ENCODE measurements at places on chromosomes 2 and 18.

DNA sequence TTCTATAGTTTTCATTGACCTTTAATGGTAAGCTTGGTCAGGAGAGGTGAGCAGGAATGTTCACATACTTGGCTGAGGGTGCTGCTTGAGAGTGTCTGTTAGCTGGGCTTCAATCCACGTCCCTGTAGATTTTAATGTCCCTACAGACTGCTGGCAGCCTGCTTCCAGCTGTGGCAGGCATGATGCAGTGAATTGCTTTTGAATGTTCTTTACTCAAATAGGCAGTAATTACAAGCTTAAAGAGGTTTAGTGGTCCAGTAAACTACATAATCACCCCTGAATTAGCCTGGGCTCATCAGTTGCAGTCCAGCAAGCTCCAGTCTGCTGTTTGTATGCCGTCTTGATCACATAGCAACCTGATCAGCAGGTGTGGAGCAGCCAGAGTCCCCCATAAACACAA lies 102.1 kb downstream of the MEIS1 start:
- no peak for DNase-seq

DNA sequence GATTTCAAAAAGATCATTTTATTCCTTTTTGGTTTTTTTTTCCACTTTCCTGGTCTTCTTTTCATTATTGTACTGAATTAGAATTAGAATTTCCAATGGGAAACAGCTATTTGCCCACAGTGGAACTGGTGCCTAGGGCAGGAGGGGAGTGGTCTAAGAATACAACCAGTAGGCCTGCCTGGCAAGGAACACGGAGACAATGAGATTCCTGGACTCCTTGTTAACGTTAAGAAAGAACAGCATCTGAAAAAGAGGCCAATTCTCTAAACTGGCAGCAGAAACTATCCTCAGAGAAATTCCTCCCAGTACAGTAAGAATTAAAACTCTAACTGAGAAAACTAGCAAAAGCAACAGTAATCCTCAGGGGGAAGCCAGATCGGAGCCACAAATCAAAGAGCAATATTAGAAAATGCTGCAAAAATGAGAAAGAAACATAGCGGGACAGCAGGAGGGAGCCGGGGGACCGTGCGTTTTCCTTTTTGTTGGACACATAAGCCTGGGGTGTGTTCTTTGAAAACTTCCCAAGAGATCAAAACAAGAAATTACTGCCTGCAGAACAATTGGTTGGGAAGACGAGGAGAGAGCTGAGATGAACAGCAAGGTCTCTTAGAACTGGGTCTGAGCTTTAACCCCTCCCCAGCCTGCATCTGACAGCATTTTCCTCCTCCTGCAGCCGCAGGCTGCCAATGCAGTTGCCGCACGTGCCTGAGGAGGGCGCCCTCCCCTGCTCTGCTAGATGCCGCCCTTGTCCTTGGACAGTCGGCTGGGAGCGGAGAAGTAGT lies 776.0 kb downstream of the TSN start:
- no peak for DNase-seq

- no peak for DNase-seq
Measured at GRCh38 chr2:165067643-165068486, 112.5 kb upstream of the SLC38A11 start.

- no peak for DNase-seq
Measured at GRCh38 chr2:239276851-239277250, 124.0 kb downstream of the HDAC4 start.

- DNase-seq, result no peak
Measured at GRCh38 chr2:44707945-44708660, 233.4 kb upstream of the SIX3 start.

- no peak for DNase-seq
Measured at GRCh38 chr2:204157684-204158083, 221.1 kb downstream of the ICOS start.

- DNase-seq, result no peak
Measured at GRCh38 chr2:169091256-169091655, 21.9 kb downstream of the DHRS9 start.

All from activated naive CD4-positive, alpha-beta T cell treated with Interleukin-2 at 50 U/mL for 16 hours (primary cell).